ENCODE measurements at places on chromosomes 7 and 10.

DNA sequence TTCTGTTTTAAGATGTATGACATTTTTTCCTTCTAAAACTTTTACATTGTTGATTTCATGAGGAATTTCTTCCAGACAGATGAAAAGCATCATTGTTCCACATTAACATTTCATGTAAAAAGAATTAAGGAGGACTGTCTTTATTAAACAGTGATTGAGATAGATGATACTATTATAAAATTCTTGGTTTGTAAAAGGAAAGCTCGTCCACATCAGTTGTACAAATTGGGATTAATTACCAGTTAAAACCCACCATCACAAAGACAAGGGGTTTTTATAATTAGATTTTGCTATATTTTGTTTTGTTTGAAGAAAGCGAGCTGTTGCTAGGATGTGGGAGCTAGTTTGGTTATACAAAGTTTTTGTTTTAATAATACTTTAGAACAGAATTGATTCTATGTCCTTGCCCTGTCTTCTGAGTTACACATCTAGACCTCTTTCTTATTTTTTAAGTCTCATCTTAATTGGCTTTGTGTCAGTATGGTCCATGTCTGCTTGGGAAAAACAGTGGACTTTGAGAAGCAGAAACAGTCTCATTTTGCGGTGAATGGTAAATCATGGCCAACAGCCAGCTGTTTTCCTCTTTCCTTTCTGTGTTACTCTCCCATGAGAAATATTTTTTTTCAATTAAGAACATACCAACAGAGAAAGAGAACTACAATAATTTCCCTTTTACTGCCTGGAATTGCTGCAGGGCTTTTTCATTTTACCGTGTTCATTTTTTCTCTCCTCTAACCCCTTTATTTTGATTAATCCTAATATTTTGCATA lies 3.2 kb downstream of the TES start:
- no peak for DNase-seq

- no peak for DNase-seq
Observed at GRCh38 chr10:77622889-77623291, 14.7 kb downstream of the KCNMA1 start.

GRCh38 chr10:62244785-62245467 lies 23.7 kb downstream of the RTKN2 start:
- peak; percentile 76 for DNase-seq

DNA sequence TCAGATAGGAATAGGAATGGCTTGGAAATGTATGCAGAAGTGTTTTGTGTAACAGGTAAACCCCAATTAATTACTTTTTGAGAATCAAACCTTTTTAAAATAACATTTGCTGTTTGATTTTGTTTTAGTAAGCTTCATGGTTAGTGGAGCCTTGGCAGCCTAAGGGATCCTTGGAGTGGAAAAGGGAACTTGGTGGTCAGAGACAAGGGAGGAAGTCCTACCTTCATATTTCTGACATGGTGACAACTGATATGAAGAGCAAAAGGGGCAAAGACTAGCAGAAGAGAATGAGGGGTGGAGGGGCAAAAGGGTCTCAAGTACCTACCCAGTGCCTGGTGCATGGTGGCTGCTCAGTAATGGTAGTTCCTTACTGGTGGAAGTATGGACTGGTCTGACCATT lies 32.3 kb downstream of the AHCYL2 start:
- DNase-seq, result no peak

DNA sequence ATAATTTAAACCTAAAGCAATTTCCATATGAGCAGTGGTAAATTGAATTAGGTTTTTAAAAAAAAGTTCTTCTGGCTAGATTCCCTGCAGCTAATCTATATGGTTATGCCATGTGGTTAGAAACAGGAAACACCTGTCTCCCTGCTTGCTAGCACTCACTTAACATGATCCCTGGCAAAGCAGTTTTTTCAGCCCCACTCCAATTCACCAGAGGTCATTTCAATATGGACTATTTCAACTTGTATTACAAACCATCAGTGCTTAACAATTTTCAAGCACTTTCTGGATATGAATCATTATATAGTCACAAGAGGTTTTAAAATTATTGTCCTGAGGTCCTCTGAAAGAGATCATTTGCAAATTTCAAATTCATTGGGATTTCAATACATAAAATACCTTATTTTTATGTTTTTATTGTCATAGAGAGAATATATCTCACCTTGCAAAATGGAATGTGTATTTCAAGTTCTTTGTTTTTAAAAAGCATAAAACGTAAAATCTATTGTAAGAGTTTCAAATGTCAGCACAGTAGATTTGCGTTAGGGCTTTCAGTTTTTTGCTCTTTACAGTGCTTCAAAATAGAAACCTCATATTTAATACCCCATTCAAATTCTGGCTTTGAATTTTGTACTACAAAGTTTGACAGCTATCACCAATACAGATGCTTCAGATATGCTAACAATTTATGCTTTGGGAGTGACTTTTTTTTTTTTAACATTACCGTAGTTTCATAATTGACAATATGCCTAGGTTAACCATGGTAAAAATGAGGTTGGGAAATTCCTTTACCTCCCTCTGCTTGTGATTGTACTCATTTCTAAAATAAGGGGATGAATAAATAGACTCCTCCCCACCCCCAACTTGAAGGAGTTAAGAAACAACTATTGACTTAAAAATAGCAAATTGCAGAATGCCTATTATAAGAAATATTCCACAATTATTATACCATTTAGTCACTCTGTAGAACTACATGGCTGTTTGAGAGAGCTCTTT lies 117.5 kb upstream of the HGF start:
- no peak for DNase-seq

- no peak for DNase-seq
Observed at GRCh38 chr7:102396710-102397019, 502 bp downstream of the PRKRIP1 start.

DNA sequence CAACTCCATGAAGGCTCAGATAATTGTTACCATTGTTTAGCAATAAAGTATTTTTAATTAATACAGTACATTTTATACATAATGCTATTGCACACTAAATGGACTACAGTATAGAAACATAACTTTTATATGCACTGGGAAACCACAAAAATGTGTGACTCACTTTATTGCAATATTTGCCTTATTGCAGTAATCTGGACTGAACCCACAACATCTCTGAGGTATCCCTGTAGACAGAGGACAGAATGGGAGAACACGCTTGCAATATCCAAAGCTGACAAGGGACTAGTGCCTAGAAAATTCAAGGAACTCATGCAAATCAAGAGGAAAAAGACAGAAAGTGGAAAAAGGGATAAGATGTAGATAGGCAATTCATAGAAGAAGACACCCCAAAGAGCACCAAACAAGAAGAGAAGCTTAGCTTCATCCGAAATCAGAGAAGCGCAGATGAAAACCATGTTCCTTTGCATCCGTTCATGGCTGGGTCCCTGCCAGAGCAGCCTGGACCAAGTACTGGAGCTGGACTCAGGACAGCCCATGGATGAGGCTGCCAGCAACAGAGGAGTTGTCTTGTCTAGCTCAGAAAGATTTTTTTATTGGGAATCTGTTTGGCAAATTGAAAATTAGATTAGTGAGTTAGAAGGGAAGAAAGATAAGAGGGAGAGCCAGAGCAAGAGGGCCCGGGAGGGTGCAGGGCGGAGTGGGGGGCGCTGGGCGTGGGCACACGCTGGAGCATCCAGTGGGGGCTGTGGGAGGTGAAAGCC lies 16.0 kb upstream of the GALNTL5 start:
- peak; percentile 87 for DNase-seq

DNA sequence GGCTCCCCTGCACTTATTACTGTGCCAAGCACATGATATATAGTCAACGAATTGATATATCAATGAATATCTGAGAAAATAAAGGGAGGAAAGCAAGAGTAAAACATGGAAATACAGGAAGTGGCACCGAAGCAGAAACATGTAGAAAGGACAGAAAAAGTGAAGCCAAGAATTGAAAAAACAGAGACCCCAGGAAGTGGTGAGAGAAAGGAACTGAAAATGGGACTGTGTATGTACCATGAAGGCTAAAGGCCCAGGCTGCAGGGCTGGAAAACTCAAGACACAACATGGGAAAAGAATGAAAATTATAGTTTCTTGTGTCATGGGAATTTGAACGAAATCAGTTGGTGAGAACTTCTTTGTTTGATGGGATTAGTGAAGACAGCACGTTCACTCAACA lies 60.6 kb downstream of the MAP3K8 start:
- DNase-seq, result no peak

- DNase-seq, result no peak
Observed at GRCh38 chr10:17710181-17710580, 41.8 kb upstream of the TMEM236 start.
